ENCODE measurements at places on chromosomes 2 and 18.

DNA sequence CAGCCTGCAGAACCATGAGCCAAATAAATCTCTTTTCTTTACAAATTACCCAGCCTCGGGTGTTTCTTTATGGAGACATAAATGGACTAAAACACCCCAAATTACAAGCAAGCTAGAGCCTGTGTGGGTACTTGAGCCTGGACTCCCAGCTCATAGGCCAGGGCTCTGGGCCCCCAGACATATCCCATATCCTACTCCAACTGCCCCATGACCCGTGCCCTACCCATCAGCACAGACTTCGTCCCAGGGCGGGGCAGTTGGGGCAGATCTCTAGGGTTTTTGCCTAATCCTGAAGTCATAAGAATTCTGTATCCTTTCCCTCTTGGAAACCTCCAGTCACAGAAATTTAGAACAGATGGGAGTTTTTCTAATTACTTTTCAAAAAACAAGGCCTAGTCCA is 90.7 kb downstream of the DDX1 start:
- DNase-seq: no peak

DNA sequence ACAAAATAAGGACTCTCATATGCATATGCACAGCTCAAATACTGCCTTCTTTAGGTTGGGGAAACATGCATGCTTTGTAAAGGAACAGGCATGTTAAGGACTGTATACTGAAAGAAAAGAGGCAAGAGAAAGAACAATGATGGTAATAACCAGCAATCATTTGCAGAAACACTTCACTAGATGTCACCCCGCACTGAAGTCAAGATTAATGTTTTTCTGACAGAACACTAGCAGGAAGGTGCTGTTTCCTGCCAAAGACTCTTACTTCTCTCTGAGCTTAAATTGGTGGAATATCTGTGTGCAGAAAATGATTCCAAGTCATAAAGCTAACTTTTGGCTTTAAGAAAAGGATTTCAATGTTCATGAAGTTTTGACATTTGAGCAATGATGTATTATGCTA is 19.3 kb upstream of the CSRNP3 start:
- DNase-seq: no peak

DNA sequence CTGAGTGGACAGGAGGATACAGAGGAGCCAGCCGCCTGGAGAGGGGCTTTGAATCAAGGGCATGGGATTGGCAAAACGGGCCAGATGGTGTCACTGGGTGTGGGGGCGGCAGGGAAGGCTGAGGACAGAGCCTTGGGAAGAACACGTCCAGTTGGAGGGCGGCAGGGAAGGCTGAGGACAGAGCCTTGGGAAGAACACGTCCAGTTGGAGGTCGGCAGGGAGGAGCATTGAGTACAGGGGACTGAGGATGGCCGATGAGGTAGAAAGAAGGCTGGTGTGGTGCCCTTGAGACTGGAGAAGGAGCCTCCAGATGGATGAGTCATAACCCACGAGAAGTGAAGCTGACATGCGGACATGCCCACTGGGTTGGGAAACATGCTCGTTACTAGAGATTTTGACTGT is 4.5 kb downstream of the HES6 start:
- peak; percentile 77 for DNase-seq

DNA sequence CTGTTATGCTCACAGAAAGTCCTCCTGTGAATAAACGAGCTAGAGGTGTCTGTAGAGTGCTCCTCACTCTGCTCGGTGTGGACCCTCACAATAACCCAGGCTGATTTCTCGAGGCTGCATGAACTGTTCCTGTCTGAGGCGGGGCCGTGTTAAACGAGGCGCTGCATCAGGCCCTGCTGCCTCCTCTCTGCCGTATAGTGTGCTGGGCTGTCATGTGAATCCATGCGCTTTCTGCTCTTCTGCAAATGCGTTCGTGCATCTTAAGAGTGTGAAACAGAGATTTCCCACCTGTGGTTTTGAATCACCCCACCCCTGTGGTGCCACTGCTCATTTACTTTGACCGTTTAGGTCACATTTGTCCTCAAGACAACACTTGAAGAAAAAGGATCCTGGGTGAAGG is 26.2 kb downstream of the TRAF3IP1 start:
- no peak for DNase-seq

- no peak for DNase-seq
Measured at GRCh38 chr2:86069091-86069685, 36.5 kb downstream of the POLR1A start.

DNA sequence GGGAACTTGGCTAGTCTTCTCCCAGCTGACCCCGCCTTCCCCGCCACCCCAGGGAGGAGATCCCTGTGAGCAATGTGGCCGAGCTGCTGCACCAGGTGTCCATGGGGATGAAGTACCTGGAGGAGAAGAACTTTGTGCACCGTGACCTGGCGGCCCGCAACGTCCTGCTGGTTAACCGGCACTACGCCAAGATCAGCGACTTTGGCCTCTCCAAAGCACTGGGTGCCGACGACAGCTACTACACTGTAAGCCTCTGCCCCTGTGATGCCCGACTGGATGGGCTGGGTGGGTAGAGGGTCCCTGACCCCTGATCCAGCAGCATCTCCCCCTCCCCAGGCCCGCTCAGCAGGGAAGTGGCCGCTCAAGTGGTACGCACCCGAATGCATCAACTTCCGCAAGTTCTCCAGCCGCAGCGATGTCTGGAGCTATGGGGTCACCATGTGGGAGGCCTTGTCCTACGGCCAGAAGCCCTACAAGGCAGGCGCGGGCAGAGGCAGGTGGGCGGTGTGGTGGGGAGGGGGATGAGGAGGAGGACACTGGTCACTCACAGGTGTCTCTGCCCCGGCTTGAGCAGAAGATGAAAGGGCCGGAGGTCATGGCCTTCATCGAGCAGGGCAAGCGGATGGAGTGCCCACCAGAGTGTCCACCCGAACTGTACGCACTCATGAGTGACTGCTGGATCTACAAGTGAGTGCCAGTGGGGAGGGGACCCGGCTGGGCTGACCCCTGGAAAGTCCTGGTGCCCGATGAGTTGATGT is 24.2 kb downstream of the ZAP70 start:
- peak; percentile 72 for DNase-seq

- DNase-seq: no peak
Measured at GRCh38 chr2:136183097-136183496, 65.1 kb upstream of the CXCR4 start.

GRCh38 chr2:159010963-159011362 is 42.5 kb downstream of the TANC1 start:
- DNase-seq: no peak

- DNase-seq: no peak
Measured at GRCh38 chr2:200235533-200235932, 71.0 kb upstream of the SPATS2L start.

DNA sequence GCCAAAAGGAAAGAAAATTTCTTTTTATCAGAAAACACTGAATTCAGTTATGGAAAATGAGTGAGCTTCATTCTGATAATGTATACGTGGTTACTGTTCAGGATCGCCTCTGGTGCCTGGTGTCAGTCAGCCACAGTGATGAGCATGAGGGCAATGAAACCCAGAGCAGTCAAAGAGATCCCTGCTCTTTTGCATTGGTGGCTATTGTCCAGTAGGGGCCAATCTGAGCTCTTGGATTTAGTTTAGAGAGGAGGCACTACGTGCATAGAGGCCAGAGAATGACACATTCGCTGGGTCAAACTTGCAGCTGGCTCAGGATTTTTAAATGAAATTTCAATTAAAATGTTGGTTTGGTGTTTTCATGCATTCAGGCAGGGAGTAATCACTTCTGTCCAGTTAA is 522.9 kb downstream of the TMEM182 start:
- DNase-seq: no peak

DNA sequence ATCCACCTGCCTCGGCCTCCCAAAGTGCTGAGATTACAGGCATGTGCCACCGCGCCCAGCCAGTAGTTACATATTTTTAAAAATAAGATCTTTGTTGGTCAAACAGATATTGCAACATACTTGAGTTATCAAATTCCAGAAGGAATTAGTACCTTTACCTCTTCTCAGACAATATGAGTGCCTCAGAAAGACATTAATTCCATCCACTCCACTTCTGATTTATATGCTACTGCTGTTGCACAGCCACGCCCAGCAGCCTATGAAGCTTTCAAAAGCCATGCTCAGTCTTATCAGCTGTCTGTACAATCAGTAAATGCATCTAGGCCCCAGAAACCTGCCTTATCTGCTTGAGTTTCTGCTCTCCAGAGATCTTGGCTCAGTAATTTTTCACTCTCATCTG is 47.8 kb downstream of the MEX3C start:
- DNase-seq: no peak

- no peak for DNase-seq
Measured at GRCh38 chr18:13500227-13500865, 226.0 kb downstream of the FAM210A start.

DNA sequence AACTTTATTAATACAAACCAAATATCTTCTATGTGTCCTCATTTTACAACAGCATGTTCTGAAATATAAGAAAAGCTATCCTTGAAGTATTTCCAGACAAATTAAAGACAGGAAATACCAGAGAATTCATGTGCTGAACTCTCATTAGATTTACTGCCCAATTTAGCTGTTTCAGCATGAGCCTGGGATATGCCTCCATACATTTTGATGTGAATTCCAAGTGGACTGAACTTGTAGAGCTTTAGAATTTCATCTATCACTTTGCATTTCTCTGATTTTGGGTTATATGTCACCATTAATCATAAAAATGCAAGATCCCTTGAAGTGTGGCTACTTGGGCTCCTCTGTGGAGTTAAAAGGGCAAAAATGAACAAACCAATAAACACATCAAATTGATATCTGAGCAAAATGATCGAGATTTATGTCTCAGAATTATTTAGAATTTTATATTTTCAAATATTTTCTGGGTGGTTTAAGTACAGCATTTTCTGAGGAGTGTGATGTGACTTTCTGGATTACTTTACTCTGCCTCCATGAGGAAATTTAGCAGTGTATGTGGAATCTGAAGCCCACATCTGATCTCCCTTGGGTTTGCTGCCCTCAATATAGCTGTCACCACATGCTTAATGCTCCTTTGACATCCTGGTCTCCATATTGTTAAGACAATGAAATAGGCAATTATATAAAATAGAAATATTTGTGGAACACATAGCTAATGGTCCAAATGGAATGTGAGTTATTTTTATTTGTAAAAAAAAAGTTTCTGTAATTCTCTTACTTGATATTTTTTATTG is 206.6 kb upstream of the RBMS1 start:
- no peak for DNase-seq

- no peak for DNase-seq
Measured at GRCh38 chr2:135948642-135949355, 36.6 kb downstream of the DARS1 start.

GRCh38 chr2:11824901-11825828 is 78.7 kb downstream of the LPIN1 start:
- DNase-seq: no peak

DNA sequence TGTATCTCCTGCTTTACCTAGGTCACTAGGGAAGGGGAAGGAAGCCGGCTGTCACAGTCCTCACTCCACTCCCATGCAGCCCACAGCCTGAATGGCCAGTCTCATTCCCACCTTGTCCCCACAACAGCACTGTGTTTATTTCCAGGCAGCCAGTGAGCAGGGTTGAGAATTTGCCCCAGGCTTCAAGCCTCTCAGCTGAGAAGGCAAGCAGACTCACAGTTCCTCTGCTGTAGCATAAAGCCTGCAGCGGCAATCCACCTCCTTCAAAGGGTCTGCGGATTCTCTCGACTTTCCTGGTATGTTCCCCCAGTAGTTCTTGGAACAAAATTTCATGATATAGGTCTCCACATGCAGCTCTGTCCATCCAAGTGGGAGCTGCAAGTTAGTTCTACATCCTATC is 262.9 kb upstream of the GULP1 start:
- no peak for DNase-seq

DNA sequence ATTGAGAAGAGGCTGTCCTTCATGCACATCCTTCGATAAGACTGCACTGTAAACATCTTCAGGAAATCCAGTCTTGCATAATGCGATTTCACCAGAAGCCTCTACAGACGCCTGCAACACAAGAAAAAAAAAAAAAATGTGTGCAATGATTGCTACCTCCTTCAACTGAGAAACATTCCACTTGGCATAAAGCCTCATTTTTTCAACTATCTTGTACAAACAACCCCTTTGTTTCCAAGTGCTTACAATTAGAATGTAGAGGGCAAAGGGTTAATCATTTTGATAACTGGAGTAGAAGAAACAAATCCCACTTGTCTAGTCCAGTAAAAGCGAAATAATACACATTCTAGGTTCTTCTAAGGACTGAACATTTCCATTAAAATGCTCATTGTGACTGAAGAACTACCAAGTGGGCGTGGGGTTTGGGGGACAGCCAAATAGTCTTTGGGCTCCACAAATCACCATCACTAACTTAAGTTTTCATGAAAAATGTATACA is 29.2 kb downstream of the CDH2 start:
- no peak for DNase-seq

- no peak for DNase-seq
Measured at GRCh38 chr18:22031611-22032010, 137.8 kb upstream of the GATA6 start.

- DNase-seq: no peak
Measured at GRCh38 chr18:58539659-58540380, 89.1 kb downstream of the ALPK2 start.

GRCh38 chr2:84942166-84942565 is 28.8 kb upstream of the KCMF1 start:
- peak; percentile 44 for DNase-seq

DNA sequence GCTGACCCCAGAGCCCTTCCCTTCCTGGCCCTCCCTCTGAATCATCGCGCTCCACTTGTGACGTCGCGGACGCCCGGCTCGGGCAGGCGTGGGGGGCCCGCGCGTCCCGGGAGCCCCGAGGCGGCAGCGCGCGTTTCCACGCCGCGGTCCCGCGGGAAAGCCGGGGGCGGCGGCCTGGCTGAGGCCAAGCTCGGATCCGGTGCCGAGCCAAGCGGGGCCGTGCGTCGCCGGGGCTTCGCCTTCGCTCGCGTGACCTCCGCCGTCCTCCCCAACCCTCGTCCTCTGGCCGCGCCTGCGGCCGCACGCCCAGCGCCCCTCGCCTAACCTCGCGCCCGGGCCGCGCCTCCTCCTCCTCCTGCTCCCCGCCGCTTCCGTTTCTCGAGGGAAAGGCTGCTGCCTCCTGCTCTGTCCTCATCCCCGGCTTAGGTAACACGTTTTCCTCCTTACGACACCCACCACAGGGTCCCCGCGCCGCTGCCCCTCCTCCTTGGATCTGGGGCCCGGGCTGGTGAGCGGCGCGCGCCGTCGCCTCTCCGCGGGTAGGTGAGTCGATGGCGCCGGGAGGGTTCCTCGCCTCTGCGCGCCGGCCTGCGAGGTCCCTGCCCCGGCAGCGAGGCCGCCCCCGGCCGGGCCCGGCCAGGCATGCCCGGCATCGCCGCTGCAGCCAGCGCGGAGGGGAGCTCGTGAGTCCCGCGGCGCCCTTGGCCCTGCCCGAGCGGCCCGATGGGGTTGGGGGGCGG is at the start of gene INPP1:
Gene INPP1, plus strand, starts transcription at position 54 of the 740 bp plus-strand sequence. CDS start 16,514 bp downstream, outside the sequence.
- peak; percentile 92 for DNase-seq

DNA sequence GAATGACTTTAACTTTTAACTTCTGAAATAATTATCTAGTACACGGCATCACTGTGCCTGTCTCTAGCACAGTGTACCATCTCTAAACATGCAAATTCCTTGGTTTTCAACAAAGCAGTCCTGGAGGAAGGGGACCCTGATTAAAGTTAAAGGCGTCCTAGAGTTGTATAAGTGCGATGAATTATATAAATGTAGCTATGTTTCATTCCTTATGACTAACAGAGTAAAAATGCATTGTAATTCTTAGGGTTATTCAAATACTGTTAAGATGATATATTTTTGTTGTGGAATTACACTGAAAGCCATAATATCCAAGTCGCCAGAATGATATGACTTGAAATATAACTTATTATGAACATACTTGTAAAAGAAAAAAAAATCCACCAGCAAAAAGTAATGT is 544.9 kb upstream of the LINC00305 start:
- no peak for DNase-seq

GRCh38 chr2:192128655-192129054 is 66.1 kb downstream of the TMEFF2 start:
- no peak for DNase-seq

- no peak for DNase-seq
Measured at GRCh38 chr2:136327162-136327852, 209.4 kb upstream of the CXCR4 start.
